Motor neuron (in vitro differentiated cells): ENCODE measurements at places on chromosomes 5 and 9. TPM values are rescaled to one million over a fixed set of nuclear protein-coding genes. Genes with fewer than 3 reads are reported as not detected.

Gene DEPDC1B
- 8.6 and 9.1 TPM in 2 replicates for total RNA-seq

Gene CDHR2
- total RNA-seq: 0.60 and 1.1 TPM in 2 replicates

Gene SGCD
- total RNA-seq: 0.46 and 0.52 TPM in 2 replicates

Gene ADAMTS19
- total RNA-seq: 5.3 and 7.9 TPM in 2 replicates

Gene CDC20B
- total RNA-seq: 0.15 and 0.17 TPM in 2 replicates

Gene AIF1L
- 1.2 and 6.0 TPM in 2 replicates for total RNA-seq

Gene FAM153A
- 0.23 and 0.31 TPM in 2 replicates for total RNA-seq
